ENCODE measurements at places on chromosomes 11 and 22.

GRCh38 chr11:113168354-113169342 is 145.7 kb upstream of the TTC12 start:
- no peak for DNase-seq

GRCh38 chr22:23467721-23468294 is 112.3 kb downstream of the IGLL1 start:
- DNase-seq, result no peak

DNA sequence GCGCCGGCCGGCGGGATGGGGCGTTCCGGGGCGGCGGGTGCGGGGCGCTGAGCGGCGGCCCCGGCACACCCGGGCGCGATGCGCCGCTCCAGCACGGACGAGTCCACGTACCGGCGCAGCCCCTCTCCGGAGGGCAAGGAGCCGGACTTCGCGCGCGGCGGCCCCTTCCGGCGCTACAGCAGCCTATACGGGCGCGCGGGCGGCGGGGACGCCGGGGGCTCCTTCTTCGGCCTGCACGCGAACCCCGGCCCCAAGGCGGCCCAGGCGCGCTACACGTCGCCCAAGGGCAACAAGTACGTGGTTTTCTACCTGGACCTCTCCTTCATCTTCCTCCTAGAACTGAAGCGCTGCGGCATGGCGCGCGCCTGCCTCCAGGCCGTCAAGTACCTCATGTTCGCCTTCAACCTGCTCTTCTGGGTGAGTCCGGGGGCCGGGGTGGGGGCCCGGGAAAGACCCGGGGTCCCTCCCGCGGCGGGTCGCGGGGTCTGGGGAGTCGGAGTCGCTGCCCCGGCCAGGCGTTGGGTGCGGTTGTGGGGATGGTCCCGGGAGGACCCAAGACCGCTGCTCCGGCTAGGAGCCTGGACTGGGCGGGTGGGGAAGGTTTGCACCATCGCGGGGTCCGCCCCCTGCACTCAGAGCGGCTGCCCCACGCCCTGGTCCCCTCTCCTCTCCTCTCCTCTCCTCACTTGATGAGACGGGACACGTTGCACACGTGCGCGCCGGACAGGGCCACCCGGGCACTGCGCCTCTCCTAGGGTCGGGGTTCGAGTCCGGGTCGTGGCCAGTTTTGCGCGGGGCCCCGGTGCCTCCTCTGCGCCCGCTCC is 7.5 kb downstream of the TSPAN4 start:
- DNase-seq, result no peak

DNA sequence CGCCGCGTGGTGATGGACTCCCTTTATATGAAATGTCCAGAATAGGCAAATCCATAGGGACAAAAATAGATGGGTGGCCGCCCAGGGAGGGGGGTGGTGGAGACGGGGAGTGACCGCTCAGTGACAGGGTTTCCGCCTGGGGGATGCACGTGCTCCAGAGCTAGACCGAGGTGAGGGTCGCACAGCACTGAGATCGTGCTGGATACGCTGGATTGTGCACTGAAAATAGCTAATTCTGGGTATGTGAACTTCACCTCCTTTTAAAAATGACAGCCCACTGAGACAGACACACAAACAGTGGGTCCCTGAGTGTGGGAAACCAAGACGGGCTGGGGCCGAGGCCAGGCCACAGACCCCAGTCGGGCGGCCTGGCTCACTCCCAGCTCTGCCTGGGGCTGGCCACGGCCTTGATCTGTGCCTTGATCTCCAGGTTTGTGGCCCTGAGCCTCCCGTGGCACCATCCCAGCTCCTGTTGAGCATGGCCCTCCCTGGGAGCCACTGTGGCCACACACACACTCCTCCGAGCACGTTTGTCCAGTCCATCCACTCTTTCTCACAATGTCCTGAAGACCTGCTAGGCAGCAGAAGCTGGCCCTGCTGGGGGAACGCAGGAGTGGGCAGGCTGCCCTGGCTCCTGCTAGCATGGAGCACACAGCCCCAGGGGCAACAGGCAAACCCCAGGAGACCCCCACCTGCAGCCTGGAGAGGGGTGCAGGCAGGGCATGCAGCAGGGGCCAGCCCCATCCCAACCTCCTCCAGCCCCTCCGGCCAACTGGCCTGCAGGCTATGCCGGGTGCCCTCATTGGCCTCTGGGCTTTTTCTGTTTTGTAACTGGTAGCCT is 41.0 kb upstream of the TH start:
- no peak for DNase-seq

DNA sequence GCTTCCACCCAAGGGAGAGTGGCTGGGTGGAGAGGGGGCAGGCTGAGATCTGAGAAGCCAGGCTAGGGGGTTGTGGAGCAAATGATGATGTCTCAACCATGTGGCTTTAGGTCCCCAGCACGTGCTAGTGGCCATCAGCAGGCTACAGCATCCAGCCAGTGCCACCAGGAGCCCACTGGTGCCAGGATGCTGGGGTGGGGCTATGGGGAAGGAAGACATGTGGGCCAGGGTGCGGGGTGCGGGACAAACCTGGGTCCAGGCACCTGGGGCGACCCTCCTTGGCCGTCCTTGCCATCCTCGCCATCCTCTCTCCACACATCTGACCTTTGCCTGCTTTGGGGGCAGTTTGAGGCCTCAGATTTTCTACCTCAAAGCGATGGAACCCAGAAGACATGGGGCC is 104.3 kb downstream of the KCNQ1 start:
- DNase-seq, result no peak
